ENCODE measurements at places on chromosomes 5 and 9.
A peak's percentile ranks its signal among the peaks of the same experiment; 100 is the strongest.

DNA sequence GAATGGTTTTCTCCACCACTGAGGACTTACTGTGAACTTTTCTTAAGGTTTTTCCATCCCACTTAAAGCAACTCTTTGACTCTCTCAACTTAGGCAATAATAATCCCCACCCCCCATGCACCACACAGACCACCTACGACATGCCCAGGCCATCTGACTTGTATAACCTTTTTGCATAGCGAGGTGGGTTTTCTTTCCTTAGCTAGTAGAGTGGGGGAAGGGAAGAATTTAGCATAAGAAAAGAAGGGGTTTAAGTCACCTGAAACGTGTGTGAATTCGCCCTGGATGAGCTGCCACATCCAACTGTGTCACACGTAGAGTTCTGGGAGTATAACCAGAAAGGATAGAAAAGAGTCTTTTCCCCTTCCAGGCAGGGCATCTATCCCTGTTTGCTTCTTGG lies 262.7 kb downstream of the YTHDC2 start:
- DNase-seq = no peak

DNA sequence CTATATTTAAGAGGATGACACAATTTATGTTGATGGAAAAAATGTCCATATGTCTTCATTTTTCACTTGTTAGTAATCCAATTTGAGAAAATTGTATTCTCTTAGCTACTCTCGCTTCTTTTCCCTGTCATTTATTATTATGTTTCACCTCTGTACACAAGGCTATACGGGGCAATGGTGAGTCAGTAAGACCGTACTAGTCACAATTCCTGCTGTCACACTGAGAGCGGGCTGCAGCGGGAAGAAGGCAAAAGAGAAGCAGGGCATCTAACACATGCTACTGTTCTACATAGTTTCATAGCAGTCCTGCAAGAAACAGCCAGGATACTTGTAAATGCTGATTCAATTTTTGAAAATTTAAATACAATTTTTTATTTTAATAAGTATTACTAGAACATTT lies 23.3 kb upstream of the PRDM9 start:
- DNase-seq = no peak

DNA sequence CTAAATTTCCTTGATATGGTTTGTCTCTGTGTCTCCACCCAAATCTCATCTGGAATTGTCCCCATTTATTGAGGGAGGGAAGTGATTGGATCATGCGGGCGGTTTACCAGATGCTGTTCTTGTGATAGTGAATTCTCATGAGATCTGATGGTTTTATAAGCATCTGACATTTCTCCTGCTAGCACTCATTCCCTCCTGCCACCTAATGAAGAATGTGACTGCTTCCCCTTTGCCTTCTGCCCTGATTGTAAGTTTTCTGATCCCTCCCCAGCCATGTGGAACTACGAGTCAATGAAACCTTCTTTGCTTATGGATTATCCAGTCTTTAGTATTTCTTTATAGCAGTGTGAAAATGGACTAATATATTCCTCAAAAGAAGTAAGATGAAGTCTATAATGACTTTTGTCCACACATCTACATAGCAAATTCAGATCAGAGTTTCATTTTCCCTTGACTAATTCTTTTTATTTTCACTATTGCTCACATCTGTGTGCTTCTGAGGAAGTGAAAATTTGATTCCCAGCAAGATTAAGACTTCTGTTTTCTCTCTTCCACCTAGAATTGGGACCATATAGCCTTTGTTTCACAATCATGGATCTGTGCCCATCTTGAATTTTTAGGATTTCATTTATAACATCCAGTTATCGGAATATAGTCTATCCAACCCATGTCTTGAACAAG lies 393.5 kb downstream of the DMAC1 start:
- no peak for DNase-seq

DNA sequence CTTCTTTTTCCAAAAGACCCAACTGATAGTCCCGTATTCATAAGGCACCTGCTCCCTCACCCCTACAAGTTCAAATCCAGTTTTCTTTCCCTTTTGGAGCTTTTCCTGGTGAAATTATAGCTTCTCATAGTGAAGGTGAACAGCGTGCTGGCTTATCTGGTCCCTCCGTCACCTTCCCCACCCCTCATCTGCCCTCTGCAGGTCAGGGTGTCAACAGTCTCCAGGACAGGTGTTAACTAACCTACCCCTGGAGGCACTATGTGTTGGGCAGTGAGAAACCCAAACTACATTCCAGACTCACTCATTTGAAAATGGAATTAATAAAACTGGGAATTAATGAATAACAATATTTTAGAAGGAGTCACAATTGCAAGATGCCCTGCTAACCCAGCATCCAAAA lies 109.0 kb upstream of the TAS2R1 start:
- DNase-seq = no peak

DNA sequence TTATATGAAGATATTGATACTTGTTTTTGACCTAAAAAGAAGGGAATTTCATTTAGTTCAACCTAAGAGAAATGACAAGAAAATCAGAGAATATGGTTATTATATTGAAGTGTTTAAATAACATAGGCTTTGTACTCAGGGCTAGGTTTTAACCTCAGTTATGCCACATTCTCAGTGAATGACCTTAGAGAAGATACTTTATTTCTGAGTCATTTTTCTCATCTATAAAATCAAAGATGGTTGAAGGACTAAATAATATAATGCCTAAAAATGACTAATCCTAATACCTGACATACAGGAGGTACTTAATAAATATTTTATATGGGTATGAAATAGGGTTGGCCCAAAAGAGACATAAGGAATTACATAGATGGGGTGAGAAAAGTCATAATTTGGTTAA lies 32.3 kb downstream of the DIMT1 start:
- no peak for DNase-seq

DNA sequence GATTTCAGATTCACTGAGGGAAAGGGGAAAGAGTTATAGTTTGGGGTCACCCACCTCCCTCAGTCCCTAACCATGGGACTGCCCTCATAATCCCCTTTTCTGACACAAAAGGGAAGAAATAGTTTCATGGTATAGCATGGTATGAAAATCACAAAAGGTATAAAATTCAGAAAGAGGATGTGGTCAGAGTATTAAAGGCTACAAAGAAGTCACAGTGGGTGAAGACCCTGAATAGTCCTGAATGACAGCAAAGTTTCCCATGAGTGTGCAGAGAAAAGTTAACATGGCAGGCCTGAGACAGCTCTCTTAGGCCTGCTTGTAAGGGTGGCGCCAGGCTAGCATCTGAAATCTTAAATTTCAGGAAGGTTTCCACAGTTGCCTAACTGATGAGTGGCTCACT lies 290.6 kb upstream of the ZNF608 start:
- DNase-seq = no peak

- peak; percentile 32 for DNase-seq
These were observed 104.6 kb upstream of the FAM174A start for GRCh38 chr5:100430268-100431195.

DNA sequence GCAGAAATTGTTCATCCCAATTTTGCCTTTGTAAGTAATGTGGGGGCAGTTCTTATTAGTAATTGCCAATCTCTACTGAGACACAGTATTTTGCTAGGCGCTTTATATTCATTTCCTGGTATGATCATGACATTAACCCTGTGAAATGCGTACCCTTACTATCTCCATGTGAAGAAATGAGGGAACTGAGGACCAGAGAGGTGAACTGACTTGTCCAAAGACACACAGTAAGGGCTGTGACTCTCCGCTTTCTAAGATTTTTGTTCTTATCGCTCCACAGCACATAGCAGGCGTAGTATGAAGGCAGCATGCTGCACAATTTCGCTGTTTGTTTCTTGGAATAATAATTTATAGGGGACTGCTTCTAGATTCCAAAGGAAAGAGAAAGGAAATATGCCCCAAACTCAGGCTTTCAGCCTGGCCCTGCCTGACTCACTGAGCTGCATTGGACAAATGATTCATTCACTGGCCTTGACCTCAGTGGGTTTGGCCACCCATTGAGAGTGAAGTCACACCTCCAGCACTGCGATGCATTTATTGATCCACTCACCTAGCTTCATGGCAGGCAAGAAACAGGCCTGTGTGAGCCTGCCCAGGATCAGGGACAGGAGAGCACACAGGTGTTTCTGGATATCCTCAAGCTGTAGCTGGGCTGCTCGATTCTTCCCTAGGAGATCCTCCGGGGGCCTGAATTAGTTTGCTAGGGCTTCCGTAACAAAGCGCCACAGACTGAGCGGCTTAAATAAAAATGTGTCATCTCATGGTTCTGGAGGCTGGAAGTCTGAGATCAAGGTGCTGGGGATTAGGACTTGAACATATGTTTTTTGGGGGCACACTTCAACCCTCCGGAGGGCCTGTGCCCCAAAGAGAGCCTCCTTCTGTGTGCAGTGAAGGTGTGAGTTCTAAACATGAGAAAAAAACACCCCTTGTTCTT lies 7.2 kb upstream of the DUSP1 start:
- DNase-seq = peak; percentile 93

GRCh38 chr9:25396828-25397227 lies 281.4 kb downstream of the TUSC1 start:
- no peak for DNase-seq

DNA sequence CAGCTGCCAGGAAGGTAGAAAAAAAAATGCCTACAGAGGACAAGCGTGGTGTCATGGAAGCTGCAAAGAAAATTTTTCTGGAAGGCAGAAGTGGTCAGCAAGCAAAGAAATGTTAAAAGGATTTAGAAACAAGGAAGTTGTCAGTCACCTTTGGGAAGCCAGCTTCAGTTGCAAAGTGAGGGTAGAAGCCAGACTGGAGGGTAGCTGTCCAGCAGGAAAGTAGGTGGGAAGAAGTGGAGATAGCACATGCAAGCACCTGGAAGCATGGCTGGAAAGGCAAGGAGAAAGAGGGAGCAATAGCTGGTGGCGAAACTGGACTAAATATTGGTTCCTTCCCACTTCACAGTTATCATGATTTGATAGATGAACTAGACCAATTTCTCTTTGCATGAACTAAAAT lies 54.3 kb downstream of the ADRB2 start:
- no peak for DNase-seq

DNA sequence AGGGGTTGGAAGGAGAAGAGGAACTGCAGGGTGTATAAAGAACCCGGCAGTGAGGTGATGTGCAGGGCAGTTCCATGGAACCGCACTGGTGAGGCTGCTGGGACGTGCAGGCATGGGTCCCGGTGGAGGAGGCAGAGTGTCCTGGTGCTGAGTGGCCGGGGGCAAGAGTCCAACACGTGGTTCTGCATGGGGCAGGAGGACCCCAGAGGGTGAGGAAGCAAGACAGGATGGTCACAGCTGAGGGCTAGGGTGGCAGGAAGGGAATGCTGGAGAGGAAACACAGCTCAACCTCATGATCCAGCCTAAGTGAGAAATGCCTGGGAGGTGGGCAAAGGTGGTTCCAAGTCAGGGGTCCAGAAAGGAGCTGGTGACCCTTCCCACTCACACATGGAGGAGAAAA lies 87.2 kb downstream of the S1PR3 start:
- DNase-seq = no peak

- DNase-seq = no peak
These were observed 63.5 kb downstream of the SEMA5A start for GRCh38 chr5:9482381-9482780.

DNA sequence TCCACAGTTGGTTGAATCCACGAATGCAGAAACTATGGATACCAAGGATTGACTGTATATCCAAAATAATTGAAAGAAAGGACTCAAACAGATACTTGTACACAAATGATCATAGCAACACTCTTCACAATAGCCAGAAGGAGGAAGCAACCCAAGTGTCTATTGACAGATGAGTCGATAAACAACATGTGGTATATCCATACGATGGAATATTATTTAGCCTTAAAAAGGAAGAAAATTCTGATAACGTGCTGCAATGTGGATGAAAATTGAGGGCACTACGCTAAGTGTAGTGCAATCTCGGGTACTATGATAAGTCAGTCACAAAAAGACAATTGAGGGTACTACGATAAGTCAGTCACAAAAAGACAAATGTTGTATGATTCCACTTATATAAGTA lies 83.6 kb upstream of the CPEB4 start:
- DNase-seq = no peak

- DNase-seq = no peak
These were observed 24.0 kb upstream of the F2RL1 start for GRCh38 chr5:76794871-76795270.

DNA sequence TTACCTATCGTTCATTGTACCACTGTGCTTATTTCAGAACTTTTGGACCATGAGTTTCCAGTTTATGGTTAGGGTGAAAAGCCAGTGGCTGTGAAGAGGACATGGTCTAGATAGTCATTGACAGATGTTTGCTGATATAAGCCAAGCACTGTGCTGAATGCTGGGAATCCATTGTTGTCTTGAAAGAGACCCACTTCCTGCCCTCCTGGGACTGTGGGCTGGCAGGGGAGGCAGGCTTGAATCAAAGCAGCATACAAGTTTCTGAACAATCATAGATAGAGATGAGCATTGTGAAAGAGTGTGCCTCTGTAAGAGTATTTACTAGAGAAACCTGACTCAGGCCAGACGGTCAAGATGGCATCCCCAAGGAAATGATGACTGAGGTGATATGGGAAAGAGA lies 73.4 kb downstream of the NMUR2 start:
- DNase-seq = no peak

GRCh38 chr5:41264019-41264418 lies 50.7 kb upstream of the C6 start:
- no peak for DNase-seq

DNA sequence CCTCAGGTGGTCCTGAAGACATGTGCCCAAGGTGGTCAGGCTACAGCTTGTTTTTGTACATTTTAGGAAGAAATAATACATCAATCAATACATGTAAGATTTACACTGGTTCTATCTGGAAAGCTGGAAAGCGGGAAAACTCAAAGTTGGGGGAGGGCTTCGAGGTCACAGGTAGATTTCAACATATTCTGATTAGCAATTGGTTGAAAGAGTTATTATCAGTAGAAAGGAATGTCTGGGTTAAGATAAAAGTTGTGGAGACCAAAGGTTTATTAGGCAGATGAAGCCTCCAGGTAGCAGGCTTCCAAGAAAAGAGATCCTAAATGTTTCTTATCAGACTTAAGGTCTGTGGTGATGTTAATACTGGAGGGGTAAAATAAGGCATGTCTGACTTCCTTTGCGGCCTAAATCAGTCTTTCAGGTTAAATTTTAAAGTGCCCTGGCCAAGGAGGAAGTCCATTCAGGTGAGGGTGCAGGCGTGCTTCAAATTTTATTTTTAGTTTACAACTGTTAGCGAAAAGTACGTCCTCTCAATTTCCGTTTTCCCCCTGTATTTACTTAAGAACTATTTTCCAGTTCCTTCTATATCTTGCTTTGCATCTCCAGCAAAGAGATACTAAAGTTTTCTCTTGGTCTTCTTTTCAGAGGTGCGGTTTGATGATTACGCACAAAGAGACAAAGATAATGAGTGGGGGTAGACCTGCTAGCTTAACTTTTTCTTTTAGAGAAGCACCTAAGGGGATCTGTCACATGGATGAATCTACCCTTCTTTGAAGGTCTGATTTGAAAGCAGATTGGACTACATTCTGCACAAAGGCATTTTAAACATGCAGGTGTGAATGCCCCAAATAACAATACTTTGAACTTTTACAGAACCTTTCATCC lies 578.6 kb downstream of the RAB3C start:
- DNase-seq = no peak

DNA sequence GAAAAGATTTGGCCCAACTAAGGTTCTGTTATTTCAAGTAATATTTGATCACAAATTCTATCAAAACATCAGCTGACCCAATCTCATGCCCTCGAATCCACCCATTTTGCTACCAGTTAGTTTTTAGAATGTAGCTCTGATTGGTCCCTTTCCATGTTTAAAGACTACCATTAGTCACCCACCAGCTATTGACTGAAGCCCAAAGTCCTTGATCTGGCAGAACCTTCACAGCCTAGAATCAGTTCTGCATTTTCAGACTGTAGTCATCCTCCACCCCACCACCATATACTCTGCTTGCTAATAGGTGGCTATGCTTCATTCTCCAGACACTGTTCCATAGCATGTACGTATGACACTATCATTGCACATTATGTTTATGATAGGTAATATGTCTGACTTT lies 182.2 kb upstream of the TARS1 start:
- DNase-seq = no peak

GRCh38 chr5:157602505-157602904 lies 26.9 kb upstream of the ADAM19 start:
- no peak for DNase-seq

Measured in RWPE1 (cell line).